ENCODE measurements at places on chromosomes 12 and 14. TPM values are rescaled to one million over a fixed set of nuclear protein-coding genes. Genes with fewer than 3 reads are reported as not detected.

Gene CDC42BPB
- polyA plus RNA-seq, result 18.4 TPM

Gene CTSG
- not detected for polyA plus RNA-seq

GRCh38 chr12:10153271-10154144 lies 18.4 kb downstream of the OLR1 start:
- DNase-seq, result peak; percentile 82

DNA sequence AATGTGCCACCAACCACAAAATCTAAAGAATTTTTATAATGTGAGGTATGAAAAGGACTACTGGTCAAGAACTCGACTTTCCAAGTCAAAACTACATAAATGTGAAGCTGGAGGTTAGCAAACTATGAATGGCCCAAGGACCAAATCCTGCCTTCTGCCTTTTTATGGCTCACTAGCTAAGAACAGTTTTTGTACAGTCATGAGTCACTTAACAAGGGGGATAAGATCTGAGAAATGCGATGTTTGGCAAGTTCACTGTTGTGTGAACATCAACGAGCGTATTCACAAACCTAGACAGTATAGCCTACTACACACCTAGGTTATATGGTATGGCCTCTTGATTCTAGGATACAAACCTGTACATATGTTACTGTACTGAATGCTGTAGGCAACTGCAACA lies 28.2 kb downstream of the FERMT2 start:
- no peak for DNase-seq

GRCh38 chr14:100303179-100303578 lies 3.1 kb downstream of the SLC25A29 start:
- DNase-seq, result no peak

DNA sequence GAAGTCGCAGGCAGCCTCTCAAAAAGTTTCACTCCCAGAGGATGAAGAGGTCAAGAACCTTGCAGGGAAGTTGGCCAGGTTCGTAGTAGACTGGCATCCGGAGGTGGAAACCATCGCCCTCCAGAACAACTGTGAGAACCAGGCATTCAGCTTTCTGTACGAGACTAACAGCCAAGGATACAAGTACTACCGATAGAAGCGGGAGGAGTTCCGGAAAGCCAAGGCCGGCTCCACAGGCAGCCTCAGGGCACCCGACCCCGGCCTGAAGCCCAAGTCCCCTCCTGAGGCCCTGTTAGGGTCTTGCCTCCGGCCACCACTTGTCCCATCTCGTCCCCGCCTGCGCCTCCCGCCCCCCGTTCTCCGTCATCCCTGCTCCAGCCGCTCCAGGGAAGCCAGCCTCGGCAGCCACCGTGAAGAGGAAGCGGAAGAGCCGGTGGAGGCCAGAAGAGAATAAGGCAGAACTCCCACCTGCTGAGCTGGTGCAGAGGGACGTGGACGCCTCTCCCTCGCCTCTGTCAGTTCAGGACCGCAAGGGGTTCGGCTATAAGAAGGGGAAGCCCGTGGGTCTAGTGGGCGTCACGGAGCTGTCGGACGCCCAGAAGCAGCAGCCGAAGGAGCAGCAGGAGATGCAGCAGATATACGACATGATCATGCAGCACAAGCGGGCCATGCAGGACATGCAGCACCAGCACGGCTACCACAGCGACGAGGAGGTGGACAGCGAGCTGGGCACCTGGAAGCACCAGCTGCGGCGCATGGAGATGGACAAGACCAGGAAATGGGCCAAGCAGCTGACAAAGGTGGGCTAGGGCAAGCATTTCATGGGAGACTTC lies 366.8 kb upstream of the ATXN7L3B start:
- DNase-seq, result peak; percentile 66
